ENCODE measurements at places on chromosomes 6 and 20.
A peak's percentile ranks its signal among the peaks of the same experiment; 100 is the strongest.

- no peak for DNase-seq
Measured at GRCh38 chr6:31299511-31299910, 27.6 kb upstream of the HLA-C start.

- DNase-seq = peak; percentile 71
Measured at GRCh38 chr6:137811121-137811915, 55.7 kb upstream of the TNFAIP3 start.

GRCh38 chr6:135644394-135644793 lies 146.9 kb upstream of the AHI1 start:
- no peak for DNase-seq

- no peak for DNase-seq
Measured at GRCh38 chr6:113901482-113901881, 44.3 kb downstream of the MARCKS start.

DNA sequence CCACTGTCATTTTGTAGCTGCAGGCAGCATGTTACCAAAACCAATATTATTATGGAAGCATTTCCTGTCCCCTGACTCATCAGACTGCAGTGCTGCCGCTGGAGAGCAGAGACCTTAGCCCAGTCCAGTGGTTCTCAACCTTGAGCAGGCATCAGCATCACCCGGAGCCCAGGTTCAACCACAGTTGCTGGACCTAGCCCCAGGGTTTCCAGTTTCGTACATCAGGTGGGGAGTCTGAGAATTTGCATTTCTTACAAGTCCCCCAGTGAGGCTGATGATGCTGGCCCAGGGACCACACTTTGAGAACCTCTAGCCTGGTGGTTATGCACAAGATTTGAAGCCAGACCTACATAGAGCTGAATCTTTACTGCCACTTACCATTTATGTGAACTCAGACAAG lies 47.3 kb downstream of the LY86 start:
- DNase-seq = no peak

- no peak for DNase-seq
Measured at GRCh38 chr20:23291575-23292240, 58.9 kb upstream of the NXT1 start.
